ENCODE measurements at places on chromosomes 13 and 19.

DNA sequence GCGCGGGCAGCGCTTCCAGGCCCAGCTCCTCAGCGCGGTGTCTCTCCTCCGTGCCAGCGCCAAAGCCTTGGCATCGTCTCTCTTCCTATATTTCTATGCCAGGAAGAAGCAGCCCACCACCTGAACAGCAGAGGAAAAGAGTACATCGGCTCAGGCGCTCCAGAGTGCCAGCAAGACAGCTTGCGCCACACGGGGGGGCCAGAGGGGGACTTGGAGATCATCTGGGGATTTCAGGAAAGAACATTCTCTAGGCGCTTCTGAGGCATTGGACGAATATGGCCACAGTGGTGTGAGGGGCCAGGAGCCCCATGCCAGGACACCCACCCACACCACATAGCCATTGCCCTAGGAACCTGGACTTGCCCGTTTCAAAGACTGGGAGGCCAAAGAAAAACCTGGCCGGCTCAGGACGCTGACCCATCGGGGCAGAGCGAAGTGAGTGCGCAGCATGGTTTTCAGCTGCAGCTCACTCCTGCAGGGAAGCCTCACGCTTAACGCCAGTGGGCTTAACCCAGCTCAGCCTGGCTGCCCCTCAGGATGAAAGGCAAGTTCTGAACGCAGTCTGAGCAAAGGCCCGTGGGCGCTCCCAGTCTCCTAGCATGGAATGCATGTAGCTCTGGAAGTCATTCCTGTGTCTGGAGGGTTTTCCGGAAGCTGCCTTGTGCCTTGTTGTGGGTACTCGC is 62.1 kb downstream of the GGACT start:
- no peak for DNase-seq

- DNase-seq: no peak
Measured at GRCh38 chr19:51651216-51651846, 4.7 kb upstream of the SIGLEC14 start.

- DNase-seq: no peak
Measured at GRCh38 chr13:18998389-18998788, 183.2 kb downstream of the TUBA3C start.

GRCh38 chr13:94596575-94596971 is 621 bp upstream of the TGDS start:
- no peak for DNase-seq

- DNase-seq: no peak
Measured at GRCh38 chr13:51168623-51169022, 53.6 kb upstream of the FAM124A start.

All from astrocyte of the cerebellum (primary cell).